ENCODE measurements at places on chromosomes 2 and 18. TPM values are rescaled to one million over a fixed set of nuclear protein-coding genes. Genes with fewer than 3 reads are reported as not detected.

The PXDN gene
- 125 TPM for total RNA-seq

The BBS5 gene
- 3.3 TPM for total RNA-seq

The SETBP1 gene
- total RNA-seq: 3.5 TPM

The TMX3 gene
- 39.1 TPM for total RNA-seq

The B4GALT6 gene
- total RNA-seq: 1.4 TPM

The PTPN18 gene
- total RNA-seq: 33.5 TPM
